ENCODE measurements at places on chromosomes 5 and 9.

GRCh38 chr5:73649926-73650325 is 23.9 kb downstream of the ARHGEF28 start:
- DNase-seq: no peak

GRCh38 chr9:24502206-24502937 is 43.3 kb downstream of the IZUMO3 start:
- no peak for DNase-seq

- DNase-seq: no peak
These were observed 7.7 kb upstream of the GCNT1 start for GRCh38 chr9:76451234-76451633.

DNA sequence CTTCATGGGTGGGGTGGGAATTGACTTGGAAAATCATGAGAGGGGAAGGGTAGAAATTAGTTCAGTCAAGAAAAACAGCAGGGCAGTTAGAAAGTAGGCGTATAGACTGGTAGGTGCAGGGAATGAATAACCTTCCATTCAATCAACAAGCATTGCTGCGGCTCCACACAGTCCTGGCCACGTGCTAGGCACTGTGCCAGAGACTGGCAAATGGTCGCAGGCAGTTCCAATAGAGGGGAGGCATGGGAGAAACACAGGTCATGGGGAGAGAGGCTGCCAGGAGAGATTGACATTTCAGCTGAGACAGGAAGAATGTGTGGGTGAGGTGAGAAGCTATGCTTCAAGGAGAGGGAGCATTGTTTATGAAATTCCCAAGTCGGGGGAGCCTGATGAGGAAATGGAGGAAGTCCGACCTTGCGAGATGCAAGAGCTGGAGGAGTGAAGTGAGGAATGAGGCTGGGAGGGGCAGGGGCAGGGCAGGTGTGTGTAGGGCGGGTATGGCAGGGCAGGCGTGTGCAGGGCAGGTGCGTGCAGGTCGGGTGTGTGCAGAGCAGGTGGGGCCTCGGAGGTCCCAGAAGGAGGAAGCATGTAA is 54.4 kb upstream of the PPARGC1B start:
- DNase-seq: no peak

GRCh38 chr5:23677996-23678395 is 170.6 kb downstream of the PRDM9 start:
- no peak for DNase-seq

DNA sequence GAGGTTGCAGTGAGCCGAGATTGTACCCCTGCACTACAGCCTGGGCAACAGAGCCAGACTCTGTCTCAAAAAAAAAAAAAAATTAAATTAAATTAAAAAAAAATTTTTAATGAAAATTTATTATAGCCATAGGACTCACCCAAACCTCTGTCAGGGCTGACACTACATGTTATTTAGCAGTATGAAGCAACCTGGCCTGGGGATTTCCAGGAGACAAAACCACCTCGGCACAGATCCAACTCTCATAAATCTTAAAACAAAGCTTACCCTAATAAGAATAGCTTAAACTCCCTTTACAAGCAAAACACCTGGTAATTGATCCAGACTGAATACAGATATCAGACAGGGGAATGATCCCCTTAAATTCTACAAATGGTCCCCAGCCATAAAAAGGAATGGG is 38.4 kb downstream of the PPP1R2B start:
- no peak for DNase-seq

Data from occipital lobe (tissue), 3 donors.